GM12891 (cell line): ENCODE measurements at places on chromosomes 6 and 20.

GRCh38 chr20:3010985-3011723 is 32.3 kb upstream of the GNRH2 start:
- DNase-seq, result no peak

GRCh38 chr6:106670236-106670635 is 40.9 kb downstream of the QRSL1 start:
- no peak for DNase-seq

GRCh38 chr6:113995634-113996033 is 24.7 kb upstream of the HDAC2 start:
- DNase-seq, result no peak

- no peak for DNase-seq
Measured at GRCh38 chr6:57027301-57027700, 19.2 kb upstream of the KIAA1586 start.

- DNase-seq, result no peak
Measured at GRCh38 chr6:50849796-50850180, 31.1 kb downstream of the TFAP2B start.
